ENCODE measurements at places on chromosomes 6 and 20.

DNA sequence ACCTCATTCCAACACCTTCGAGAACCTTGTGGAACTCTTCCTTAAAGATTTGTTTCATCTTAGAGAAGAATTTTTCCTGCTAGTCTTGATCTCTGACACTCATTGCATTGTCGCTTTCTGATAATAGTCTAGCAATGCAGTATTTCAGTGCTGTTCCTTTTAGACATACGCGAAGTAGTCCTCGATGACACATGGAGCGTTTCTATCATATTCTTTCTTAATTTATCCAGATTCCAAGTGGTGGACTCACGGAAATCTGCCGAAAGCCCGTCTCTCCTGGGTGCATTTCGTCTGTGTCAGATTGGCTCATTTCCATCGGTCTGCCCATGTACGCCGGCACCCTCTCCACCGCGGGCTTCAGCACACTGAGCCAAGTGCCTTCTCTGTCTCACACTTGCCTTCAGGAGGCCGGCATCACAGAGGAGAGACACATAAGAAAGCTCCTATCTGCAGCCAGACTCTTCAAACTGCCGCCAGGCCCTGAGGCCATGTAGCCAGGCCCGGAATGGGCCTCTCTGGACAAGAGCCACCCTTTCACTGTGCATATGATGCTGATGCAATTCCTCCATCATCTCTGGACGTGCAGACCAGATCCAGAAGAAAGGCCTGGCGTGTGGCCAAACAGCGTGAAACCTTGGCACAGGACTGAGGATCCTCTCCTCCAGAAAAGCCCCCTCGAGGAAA, 198.6 kb upstream of the UST start:
- DNase-seq = peak; percentile 35

DNA sequence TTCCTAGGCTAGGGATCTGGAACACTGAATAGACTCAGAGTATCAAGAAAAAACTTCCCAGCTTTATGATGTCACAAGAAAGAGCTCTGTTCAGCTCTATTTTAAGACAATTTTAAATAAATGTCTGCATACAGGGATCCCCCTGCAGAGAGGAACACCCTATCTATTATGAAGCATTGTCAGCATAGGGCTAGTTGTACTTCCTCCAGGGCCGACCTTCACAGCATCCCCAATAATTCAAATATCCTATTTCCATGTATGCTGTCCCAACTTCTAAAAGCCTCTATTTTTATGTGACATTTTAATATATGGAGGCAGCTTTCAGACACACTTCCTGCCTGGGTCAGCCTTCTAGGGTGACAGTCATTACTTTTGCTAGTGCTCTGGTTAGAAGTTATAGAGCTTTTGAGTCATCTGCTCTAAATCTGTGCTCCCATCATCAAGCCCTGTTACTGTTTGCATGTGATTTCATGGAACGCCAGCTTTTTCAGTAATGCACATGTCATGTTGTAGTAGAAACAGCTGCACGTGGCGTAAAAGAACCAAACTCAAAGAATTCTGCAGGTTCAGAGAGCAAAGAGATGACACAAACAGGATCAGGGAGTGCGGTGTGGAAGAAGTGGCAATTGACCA, 189.2 kb downstream of the ADGB start:
- DNase-seq = peak; percentile 48

DNA sequence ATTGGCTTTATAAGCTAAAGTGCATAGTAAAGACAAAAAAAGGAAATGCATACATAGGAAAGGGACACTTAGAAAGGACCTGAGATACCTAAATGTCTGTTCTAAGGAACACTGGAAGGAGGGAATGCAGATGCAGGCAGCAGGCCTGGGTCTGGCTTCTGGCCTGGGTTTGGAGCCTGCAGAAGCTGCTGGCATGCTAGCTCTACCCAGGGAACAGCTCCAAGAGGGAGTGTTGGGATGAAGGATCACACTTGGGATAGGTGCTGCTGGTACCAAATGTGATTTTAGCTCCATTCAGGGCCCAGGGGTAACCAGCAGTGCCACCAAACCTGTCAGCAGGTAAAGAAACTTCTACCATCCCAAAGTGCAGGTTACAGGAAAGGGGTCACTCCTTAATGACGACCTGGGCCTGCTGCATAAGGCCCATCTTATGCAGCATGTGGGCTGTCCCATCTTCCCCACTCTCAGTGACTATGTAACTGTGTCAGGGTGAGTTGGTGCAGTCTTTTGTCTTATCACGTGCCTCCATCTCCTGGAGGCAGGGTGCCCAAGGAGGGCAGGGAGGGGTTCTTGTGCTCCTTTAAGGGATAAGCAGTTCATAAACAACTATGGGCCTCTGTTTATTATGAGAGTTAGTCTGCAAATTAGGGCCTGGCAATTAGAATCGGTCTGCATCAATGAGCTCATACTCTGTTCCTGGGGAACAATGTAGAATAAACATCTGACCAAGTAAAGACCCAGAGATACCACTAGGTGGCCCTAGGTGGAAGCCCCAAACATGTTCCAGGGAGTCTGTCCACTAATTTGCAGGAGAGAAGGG, 26.9 kb downstream of the DDX27 start:
- DNase-seq = peak; percentile 44

DNA sequence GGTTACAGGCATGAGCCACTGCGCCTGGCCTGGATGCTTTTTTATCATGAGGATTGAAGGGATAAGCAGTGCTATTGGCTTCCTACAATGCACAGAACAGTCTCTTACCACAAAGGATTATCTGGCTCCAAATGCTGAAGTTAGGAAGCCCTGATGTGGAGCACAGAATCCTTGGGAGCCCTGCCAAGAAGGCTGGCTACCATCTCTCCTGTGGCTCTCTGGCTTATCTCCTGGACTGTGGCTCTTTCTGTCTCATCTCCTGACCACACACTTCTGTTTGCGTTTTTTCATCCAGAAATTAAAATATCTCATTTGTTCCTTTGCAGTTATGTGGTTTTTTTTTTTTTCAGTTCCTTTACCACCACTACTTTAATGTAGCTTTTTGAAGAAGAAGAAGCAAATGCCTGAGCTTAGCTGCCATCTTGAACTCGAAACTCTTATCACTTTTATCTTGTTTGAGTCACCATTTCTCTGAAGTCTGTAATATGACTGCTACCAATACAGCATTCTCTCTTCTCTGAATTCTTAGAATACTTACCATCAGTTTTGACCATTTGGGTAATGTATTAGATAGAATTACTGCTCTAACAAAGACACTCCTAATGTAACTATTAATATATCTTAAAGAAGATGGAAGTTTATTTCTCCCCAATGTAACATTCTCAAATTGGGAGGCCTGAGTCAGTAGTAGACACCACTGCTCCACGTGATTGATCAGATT, 1044.7 kb downstream of the KIF16B start:
- peak; percentile 27 for DNase-seq

Measured in fibroblast of skin of right quadriceps (primary cell).